ENCODE measurements at places on chromosomes 6 and 20.
A peak's percentile ranks its signal among the peaks of the same experiment; 100 is the strongest.

GRCh38 chr20:36018208-36018988, 50.0 kb downstream of the CNBD2 start:
- no peak for DNase-seq

GRCh38 chr6:160831739-160832138, 129.7 kb downstream of the PLG start:
- DNase-seq, result no peak

GRCh38 chr6:40983752-40984151, 55.3 kb downstream of the UNC5CL start:
- DNase-seq, result no peak

- no peak for DNase-seq
Observed at GRCh38 chr20:50009521-50010454, 27.0 kb downstream of the SNAI1 start.

- DNase-seq, result no peak
Observed at GRCh38 chr6:62570372-62570771, 284.3 kb upstream of the KHDRBS2 start.

- no peak for DNase-seq
Observed at GRCh38 chr6:39411465-39411864, 89.0 kb upstream of the KCNK16 start.

- DNase-seq, result no peak
Observed at GRCh38 chr6:153976921-153977693, 61.9 kb upstream of the OPRM1 start.

GRCh38 chr20:4100679-4101078, 85.3 kb upstream of the RNF24 start:
- DNase-seq, result no peak

- peak; percentile 18 for DNase-seq
Observed at GRCh38 chr6:167825332-167826229, 1.1 kb upstream of the AFDN start.

GRCh38 chr6:15456422-15456821, 206.4 kb downstream of the DTNBP1 start:
- DNase-seq, result no peak

GRCh38 chr6:108714101-108714765, 134.0 kb upstream of the ARMC2 start:
- no peak for DNase-seq

- peak; percentile 60 for DNase-seq
Observed at GRCh38 chr6:73732845-73733675, 37.1 kb downstream of the CD109 start.

DNA sequence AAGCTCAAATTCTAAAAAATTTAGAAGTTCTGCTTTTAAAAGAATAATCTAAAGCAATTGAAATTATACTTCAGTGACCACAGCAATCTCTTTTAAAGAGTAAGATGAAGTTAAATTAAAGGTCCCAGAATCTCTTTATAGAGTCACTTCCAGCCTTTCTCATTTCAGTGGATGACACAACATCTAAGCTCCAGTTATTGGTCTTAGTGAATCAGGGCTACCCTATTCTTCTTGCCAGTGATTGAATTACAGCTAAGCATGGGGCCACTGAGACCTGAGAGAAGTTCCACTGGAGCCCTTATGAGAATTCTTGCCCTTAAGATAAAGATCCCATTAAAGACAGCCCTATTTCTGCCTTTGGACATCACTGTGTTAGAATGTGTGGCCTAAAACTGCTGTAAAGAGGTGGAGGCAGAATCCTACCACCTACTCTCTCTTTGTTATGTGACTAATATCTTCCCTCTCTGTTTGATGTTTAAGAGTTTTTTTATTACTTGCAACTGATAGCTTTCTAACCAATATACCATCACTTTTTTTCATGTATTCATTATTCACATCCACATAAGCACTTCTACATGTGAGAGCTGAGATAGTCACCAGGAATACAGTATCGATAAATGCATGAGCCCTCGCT, 128.6 kb downstream of the UNC5CL start:
- no peak for DNase-seq

DNA sequence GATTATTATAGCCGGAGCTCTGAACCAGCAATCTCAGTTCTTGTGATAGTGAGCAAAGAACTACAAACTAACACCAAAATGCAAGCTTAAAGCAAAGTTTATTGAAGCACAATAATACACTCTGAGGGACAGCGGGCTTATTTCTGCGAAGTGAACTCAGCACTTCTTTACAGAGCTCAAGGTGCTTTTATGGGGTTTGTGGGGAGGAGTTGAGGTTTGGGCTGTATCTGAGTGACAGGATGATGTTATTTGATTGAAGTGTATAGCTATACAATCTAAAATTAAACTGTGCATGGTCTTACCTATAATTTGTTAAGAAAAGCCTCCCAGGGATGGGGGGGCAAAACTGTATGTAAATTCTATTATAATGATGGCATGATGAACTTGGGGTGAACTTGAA, 1.0 kb upstream of the HFE start:
- peak; percentile 17 for DNase-seq

- DNase-seq, result no peak
Observed at GRCh38 chr20:48839154-48839917, 11.5 kb upstream of the PREX1 start.

DNA sequence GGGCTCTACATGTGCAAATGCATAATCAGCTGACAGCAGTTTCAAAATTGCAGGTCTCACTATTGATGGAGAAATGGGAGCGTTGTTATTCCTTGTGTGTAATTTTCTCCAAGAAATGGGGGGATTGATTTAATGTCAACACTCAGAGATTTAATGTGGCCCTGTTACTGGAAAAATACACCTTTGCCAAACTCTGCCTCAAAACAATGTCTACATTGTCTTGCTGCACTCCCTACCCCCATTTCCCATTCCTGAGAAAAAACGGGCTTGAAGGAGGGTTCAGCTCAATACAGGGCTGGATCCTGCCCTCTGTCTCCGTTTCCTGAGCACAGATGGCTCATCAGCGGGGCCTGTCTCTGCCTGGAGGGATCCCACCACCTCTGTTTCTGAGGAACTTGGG, 18.4 kb downstream of the EDN3 start:
- DNase-seq, result no peak

GRCh38 chr6:12384357-12384912, 94.3 kb downstream of the EDN1 start:
- DNase-seq, result no peak

GRCh38 chr20:22977047-22977785, 57.9 kb upstream of the SSTR4 start:
- DNase-seq, result no peak

- no peak for DNase-seq
Observed at GRCh38 chr6:1895721-1896120, 286.0 kb downstream of the FOXC1 start.

- DNase-seq, result no peak
Observed at GRCh38 chr6:166559211-166559610, 27.3 kb downstream of the RAMACL start.

DNA sequence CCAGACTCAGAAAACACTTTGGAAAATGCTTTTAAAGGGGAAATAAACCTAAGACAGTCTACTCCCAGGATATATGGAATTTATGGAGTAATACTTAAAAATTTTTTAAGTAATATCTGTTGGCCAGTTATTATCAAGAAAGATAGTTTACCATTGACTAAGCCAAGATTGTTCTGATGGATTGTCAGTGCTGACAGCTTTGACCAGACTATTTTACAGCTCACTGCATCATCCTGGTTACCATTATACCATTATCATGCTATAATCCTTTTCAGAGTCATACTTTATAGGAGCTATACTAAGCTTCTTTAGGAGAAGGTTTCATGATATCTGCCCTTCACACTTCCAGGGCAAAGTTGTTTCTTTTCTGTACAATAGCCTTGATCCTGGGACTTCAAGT, 16.5 kb downstream of the GTF2H5 start:
- DNase-seq, result no peak

GRCh38 chr6:99645986-99646385, 39.4 kb downstream of the PRDM13 start:
- DNase-seq, result no peak

DNA sequence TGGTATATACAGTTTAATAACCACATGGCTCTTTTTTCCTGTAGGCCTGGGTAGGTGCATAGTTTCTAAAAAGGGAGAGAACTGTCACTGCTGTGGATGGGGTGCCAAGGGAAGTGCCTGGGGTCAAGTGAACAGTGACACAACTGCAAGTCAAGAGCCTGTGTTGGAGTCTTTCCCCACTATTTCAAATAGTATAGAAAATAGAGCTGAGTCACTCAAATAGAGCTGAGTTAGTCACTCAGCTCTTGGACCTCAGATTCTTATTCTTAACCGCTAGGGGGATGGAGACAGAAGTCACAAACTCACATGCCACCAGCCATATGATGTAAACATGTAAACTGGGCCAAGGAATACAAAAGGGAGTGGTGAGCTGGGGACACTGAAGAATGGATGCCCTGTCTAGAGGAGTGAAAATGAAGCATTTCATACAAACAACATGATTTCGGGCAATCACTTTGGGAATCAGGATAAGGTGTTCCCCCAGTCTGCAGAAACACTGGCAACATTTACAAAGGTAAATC, 2.1 kb downstream of the NQO2 start:
- DNase-seq, result no peak

GRCh38 chr6:169669889-169670288, 31.9 kb downstream of the WDR27 start:
- no peak for DNase-seq

DNA sequence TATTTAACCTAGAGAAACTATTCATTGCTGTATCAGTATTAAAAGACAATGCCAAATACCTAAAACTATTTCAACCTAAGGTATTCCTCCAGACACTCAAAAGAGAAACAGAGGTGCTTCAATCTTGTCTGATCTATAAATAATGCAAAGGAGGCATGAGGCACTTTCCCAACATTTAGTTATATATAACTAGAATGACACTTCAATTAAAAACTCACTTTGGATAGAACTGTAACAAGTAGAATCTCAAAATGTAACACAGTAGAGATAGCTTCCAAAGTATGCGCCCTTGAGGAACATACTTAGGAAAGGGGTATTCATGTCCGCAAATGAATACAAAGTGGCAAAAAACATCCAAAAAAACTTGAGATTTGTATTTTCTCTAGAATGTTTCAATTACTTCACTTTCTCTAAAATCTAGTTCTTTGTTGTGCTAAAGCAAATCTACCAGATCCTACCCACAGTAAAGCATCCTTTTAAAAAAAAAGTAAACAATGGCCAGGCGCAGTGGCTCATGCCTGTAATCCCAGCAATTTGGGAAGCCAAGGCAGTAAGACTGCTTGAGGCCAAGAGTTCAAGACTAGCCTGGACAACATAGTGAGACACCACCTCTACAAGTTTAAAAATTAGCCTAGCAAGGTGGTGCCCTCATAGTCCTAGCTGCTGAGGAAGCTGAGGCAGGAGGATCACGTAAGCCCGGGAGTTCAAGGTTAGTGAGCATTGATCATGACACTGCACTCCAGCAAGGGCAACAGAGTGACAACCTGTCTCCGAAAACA, 10.3 kb downstream of the SYNCRIP start:
- no peak for DNase-seq

GRCh38 chr6:97081010-97081590, 156.6 kb downstream of the KLHL32 start:
- no peak for DNase-seq

DNA sequence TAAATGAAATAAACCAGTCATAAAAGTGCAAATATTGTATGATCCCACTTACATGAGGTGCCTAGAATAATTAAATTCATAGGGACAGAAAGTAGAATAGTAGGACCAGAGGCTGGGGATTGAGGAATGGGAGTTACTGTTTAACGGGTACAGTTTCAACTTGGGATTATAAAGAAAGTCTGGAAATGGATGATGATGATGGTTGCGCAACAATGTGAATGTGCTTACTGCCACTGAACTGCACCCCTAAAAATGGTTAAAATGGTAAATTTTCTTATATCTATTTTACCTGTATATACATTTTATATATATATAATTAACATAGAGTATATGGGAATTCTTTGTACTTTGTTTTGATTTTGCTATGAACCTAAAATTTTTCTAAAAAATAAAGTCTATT, 53.3 kb upstream of the L3MBTL3 start:
- no peak for DNase-seq

GRCh38 chr6:155142168-155143028, 121.4 kb upstream of the CLDN20 start:
- no peak for DNase-seq

- peak; percentile 45 for DNase-seq
Observed at GRCh38 chr6:133983099-133983939, 30.3 kb downstream of the TBPL1 start.

- no peak for DNase-seq
Observed at GRCh38 chr6:84953111-84953755, 188.8 kb upstream of the TBX18 start.

DNA sequence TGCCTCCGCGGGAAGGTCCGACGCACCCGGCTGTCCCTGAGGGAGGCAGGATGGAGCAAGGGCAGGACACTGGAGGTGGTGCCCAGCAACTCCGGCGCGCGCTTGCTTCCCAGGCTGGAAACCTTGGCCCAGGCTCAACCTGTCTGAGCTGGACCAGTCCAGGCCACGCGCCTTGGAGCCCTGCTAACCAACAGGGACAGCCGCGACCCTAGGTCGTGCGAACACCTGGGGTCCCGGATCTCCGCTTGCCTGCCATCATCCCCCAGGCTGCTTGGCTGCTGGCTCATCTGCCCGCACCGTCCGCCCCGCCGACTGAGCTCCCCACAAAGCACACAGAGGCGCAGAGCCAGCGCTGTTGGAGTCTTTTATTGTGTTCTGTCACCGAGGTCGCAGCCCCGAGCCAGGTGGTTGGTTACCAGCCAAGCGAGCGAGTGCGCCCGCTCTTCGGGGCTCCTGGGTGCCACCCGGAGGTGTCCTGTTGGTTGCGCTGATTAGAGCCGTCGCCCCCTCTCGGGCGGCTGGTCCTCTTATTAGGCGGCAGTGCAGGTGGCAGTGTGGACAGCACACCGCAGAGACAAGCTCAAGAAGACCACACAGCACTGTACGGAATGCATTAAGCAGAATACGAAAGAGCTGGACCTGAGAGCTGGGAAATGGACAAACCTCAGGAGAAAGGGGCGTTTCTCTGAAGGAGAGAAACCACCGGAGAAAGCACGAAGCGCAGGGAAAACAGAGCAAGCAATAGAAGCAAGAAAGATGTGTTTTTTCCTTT, 3.8 kb downstream of the COL12A1 start:
- DNase-seq, result no peak

DNA sequence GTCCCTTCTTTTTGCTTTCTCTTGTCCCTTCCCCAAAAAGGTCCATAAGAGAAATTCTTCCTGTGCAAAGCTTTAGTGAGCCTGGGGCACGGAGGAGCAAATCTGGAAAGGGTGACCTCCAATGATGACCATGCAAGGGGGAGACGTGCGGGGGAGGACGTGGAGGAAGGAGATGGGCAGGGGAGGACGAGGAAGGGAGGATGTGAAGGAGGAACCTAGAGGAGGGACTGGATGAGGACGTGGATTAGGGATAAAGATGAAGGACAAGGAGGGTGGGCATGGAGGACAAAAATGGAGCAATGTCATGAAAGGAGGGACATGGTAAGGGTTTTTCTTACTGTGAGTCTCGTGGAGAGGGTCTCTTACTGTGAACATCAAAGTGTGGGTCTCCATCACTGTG, 139.5 kb downstream of the ERMARD start:
- DNase-seq, result no peak

- peak; percentile 24 for DNase-seq
Observed at GRCh38 chr20:3781153-3781910, at the start of gene SPEF1. Gene SPEF1 (minus strand): TSS chr20:3781448. CDS start chr20:3781287, 161 bp downstream.
